ENCODE measurements at places on chromosomes 5 and 9. TPM values are rescaled to one million over a fixed set of nuclear protein-coding genes. Genes with fewer than 3 reads are reported as not detected.

DNA sequence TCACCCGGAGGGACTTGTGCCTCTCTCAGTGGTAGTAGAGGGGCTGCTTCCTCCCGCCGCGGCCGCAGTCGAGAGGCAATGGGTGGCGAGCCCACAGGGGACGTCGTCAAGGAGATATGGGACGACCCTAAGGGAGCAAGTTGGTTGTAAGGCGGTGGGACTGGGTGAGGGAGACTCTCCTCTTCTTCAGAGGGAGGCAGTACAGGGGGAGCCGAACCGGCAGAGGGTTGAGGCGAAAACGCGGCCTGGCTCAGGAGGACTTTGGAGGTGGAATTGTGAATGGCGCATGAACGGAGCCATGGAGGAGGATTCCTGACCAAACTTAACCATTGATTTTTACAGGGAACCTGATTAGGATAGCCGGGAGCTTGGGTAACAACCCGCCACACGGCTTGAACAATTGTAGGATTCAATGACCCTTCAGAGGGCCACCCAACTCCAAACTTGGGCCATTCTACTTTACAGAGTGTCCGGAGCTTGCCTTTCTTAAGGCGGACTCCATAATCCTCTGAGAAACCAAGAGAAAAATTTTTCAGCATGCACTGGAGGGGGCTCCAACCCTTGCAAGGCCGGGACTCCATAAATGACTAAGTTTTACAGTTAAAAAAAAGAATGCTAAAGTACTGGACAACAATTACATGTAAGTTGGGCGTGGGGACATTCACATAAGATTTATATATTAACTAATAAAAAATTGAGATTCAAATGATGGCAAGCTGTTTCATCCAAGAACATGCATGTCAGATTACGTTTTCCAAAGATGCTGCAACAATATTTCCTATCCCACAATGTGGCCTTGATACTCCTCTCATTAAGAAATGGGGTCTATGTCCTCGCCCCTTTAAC lies 19.4 kb upstream of the RHOBTB3 start:
- no peak for DNase-seq

DNA sequence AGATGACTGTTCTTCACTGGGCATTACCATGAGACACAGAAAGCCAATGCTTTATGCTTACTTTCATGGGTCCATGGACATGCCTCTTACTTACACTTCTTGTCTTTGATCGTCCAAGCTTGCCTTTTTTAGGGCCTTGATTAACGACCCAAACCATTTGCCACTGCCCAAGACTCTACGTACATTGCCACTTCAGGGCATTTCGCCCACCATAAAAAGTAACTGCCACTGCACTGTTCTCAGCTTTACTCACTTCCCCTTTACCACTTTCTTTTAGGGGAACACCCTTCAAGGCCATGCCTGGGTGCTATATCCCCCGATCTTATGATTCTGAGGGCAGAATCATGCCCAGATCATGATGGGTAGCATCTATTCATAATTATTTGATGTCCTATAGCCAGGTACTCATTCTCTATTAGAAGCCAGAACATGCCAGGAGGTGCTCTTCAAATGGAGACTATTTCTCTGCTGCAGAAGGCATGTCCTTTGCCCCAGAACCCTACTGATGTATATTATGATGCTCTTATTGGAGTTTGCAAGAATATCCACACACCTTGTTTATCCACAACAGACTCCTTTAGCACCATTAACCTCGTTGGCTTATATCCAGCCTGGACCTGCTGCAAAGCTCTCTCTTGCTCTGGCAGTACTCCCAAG lies 64.1 kb upstream of the RAD23B start:
- no peak for DNase-seq

DNA sequence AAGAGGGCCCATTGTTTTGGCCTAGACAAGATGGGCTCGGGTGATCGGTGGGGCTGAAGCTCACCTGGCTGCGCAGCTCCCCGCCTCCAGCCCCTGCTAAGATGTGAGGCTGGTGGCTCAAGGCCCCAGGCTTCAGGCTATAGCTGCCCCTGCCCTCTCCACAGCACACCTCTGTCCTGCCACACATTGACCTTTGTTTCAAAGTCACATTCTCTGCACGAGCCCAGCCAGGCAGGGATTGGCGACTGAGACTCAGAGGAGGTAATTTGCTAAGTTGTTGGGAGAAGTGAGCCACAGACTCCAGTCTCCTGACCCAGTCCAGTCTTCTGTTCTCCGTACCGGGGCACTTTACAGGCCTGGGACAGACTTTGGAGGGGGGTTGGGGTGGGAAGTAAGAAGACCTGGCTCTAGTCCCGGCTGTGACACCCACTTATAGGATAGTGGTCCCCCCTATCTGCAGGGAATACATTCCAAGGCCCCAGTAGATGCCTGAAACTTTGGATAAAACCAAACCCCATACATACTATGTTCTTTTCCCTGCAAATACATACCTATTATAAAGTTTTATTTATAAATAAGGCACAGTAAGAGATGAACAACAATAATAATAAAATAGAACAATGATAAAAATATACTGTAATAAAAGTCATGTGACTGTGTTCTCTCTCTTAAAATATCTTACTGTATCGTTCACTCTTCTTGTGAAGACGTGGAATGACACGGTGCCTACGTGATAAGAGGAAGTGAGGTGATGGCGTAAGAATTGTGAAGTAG lies 13.3 kb downstream of the PDGFRB start:
- DNase-seq: peak; percentile 82

DNA sequence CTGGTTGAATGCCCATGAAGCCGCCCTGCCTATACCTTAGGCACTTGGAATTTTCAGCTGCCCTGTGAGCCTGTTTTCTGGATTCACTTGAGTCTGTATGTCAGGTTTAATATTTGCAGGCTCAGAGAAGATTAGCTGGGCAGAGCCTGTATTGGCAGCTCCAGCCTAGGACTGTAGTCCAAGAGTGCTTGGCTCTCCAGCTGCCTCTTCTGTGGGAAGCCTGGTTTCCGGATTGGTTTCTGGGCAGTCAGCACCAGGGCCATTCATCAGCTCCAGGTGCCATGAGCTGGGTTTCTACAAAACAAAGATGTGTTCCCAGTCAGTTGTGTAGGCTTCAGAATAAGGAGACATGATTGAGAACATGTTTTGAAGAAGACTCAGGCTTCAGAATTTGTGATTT lies 90.1 kb downstream of the ARHGAP26 start:
- DNase-seq: no peak

GRCh38 chr5:52607227-52607824 lies 180.4 kb upstream of the ITGA1 start:
- no peak for DNase-seq

GRCh38 chr5:79561525-79561893 lies 47.6 kb upstream of the HOMER1 start:
- DNase-seq: no peak

DNA sequence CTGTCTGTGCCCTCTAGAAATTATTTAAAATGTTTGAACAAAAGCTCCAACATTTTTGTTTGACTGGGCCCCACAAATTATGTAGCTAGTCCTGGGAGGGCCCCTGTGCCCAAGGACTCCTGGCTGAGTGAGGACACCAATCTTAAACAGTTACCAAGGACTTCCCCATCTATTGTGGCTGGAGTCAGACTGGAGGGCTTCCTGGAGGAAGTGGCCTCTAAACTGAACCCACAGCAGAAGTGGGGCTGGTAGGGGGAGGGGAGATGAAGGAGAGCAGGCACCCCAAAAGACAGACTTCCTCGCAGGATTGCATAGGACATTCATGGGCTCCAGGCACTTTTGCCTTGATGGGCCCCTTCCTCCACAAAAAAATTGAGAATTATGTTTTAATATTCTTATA lies 8.1 kb downstream of the ADAMTS13 start:
- DNase-seq: no peak

- DNase-seq: no peak
These were observed 16.3 kb upstream of the PLCXD3 start for GRCh38 chr5:41526699-41527098.

DNA sequence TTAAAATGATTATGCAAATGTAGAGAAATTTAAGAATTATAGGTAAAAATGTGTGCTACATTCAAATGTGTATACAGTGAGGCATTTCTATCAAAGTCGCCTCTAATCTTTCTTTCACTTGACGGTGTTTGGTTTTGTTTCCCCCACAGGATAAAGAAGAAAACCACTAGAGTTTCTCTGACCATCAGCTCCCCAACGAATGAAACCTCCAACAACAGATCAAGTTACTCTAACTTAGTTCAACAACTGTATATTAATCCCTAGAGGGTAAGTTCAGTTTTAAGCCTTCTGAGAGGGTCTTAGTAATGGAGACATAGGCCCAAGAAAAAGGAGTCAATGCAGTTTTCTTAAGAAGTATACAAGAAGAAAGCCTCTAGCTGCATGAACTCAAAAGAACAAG lies 11.5 kb upstream of the MYOT start:
- DNase-seq: no peak

GRCh38 chr9:120983259-120983837 lies 56.8 kb upstream of the TRAF1 start:
- DNase-seq: no peak

DNA sequence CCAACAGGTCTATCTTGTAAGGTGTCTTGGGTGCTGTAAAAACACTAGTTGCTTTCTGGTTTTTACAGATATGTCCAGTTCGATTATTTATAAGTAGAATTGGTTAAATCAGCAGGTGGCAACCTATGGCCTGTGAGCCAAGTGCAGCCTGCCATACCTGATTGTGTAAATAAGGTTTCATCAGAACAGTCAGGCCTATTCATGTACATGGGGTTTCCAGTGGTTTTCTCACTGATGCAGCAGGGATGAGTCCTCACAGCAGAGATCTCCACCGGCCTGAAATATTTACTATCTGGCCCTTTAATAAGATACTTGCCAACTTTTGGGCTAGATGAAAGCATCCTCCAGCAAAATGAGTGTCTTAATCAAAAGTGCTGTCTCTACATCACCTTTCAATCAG lies 132.9 kb upstream of the ICE1 start:
- DNase-seq: no peak

DNA sequence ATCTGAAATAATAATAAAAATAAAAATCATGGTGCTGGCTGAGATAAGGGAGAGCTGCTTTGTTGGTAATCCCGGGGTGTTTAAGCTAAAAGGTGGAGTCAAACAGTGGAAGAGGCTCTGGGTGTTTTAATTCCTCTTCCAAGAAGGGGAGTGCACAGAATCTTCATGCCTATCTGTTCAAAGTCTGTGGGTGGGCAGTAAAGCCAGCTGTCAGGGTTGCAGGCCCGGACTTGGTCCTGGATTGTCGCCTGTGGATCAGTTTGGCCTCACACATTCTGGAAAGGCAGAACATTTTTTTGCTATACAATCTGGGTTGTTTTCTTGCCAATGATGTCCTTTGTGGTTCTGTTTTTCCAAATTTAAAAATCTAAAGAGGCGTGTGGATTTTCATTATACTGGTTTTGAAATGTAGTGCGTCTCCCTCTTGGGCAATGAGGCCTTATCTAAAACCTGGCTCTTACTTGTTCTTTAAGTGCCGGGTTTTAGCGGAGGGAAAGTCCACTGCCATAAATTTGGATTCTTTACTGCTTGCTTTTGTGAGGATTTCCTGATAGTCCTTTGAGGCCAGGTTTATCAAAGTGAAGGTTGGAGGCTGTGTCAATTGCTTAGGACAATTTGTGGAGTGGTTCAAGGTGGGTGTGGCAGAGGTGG lies 5.8 kb downstream of the ANKDD1B start:
- DNase-seq: no peak

GRCh38 chr5:110354311-110354710 lies 372.2 kb downstream of the TMEM232 start:
- DNase-seq: no peak

DNA sequence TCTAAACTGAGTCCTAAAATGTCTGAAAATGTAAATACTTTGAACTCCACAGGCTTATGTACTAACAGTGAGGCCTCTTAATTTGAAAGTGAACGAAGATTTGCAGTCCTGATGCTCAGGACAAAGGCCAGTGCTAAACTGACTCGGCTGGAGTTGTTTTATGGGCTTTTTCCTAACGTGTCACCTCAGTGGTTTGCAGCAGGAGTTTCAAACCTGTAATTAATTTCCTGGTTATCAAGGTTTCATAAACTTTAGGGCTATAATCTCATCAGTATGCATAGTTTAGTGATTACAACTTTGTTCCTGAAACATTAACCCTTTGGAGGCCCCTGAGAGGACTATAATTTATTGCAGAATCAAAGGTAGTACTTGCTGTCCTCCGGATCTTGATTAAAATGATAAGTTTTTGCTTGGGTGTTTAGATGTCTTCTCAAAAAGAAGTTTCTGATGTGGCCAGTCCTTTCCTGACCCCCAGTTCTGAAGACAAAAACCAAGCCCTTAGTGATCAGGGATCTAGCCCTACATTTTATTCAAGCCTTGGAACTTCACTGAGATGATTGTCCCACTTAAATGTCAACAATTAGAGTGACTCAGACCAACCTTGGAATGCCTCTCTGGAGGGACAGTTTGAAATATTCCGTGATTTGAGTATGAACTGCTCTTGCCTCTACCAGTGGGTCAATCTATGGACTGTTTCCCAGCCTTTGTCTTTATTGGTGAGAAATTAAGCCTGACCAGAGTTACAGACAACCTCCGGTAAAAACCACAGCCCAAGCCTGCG lies 11.1 kb upstream of the S100Z start:
- no peak for DNase-seq

GRCh38 chr5:76180814-76181805 lies 97.9 kb downstream of the SV2C start:
- no peak for DNase-seq

DNA sequence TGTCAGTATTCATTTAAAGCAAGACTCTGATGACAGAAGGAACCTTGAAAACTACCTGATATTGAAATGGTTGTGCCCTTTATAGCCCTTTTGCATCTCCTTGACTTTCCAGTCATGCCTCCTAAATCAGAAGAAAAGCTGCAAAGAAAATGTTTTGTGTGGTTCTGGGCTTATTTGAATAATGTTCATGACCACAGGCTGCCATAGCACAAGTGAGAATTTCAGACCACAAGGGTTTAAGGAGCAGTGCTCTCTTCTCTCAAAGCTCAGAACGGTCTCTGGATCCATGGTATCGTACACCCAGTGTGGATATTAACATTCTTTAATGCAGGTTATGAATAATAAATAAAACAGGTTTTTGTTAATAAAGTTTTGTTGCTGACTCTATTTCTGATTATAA lies 54.2 kb downstream of the GPR107 start:
- DNase-seq: no peak

GRCh38 chr9:4422495-4422894 lies 67.8 kb upstream of the SLC1A1 start:
- no peak for DNase-seq

- DNase-seq: no peak
These were observed 1.3 kb downstream of the FBXL7 start for GRCh38 chr5:15501091-15501791.

CDC37L1 gene
- 20.6 TPM for total RNA-seq

ITK gene
- 0.70 TPM for total RNA-seq

PCDHGC4 gene
- total RNA-seq: 0.65 TPM

ELL2 gene
- 76.4 TPM for total RNA-seq

PCA3 gene
- total RNA-seq: 0.60 TPM

JAK2 gene
- 3.9 TPM for total RNA-seq

CDO1 gene
- total RNA-seq: 130 TPM

FGF1 gene
- total RNA-seq: 0.25 TPM

NCS1 gene
- total RNA-seq: 2.5 TPM

Measured in left lobe of liver (tissue), 2 donors.